ENCODE measurements at places on chromosomes 2 and 18.
A peak's percentile ranks its signal among the peaks of the same experiment; 100 is the strongest.

DNA sequence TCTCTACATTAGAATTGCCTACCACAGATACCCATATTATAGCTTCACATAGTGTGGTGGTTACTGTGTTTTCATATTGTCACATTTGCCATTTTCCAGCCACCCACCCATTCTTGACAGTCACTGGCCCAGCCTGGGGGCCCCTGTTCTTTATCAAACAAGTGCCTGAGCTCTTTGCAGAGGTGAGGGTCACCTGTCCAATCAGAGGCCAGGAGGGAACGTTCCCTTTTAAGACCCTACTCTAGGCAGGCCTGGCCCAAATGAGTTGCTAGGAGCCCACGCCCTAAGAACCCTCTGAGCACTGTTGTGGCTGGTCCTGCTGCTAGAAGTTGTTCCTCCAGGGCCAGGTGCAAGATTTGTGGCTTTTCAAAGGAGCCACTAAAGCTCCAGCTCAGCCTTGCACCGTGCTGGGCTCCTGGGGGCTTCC lies 5.2 kb downstream of the IL37 start:
- no peak for DNase-seq

- no peak for DNase-seq
Measured at GRCh38 chr18:36719630-36720029, 109.2 kb downstream of the TPGS2 start.

DNA sequence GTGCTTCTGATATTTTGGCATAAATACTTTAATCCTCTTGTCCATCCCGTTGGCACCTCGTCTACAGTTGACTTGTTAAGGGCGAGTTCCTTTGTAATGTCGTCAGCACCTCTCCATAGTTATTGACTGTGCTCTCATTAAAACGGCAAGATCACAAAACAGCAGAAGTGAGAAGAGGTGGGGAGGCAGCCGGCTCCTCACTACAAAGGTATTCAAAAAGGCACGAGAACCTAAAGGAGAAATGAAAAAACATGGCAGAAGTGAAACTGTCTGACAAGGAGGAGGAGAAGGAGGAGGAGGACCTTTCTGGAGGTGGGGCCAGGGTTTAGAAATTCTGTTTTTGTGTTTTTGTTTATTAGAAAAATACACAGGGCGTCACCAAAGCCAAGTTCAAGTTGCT lies 235.6 kb downstream of the BCL11A start:
- no peak for DNase-seq

DNA sequence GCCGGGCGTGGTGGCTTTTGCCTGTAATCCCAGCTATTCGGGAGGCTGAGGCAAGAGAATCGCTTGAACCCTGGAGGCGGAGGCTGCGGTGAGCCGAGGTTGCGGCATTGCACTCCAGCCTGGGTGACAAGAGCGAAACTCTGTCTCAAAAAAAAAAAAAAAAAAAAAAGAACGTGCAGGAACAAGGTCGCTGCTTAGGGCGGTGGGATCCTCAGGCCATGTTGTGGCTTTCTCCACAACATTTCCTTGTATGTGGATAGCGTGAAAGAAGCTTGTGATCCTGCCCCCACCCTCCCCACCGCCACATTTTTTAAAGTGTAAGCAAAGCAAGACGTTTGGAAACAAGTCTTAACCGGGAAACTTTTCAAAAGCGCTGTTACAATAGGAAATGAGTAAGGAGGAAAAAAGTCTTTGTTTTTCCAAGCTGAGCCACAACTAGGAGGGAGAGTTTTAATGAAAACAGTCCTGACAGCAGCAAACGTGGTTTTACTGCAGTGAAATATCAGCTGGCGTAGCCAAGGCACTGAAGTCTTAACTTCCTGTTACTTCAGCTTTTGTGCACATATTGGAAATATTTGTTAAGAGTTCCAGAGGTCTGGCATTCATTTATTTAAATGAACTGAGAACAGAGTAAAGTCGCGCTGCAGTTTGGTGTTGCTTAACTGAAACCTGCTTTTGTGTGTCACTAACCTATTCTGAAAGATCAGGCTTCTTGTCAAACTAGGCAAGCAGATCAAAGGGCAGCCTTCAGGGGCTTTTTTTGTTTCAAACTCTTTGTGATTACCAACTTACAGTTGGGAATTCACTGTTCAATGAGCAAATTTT lies 3.8 kb downstream of the TGIF1 start:
- no peak for DNase-seq

DNA sequence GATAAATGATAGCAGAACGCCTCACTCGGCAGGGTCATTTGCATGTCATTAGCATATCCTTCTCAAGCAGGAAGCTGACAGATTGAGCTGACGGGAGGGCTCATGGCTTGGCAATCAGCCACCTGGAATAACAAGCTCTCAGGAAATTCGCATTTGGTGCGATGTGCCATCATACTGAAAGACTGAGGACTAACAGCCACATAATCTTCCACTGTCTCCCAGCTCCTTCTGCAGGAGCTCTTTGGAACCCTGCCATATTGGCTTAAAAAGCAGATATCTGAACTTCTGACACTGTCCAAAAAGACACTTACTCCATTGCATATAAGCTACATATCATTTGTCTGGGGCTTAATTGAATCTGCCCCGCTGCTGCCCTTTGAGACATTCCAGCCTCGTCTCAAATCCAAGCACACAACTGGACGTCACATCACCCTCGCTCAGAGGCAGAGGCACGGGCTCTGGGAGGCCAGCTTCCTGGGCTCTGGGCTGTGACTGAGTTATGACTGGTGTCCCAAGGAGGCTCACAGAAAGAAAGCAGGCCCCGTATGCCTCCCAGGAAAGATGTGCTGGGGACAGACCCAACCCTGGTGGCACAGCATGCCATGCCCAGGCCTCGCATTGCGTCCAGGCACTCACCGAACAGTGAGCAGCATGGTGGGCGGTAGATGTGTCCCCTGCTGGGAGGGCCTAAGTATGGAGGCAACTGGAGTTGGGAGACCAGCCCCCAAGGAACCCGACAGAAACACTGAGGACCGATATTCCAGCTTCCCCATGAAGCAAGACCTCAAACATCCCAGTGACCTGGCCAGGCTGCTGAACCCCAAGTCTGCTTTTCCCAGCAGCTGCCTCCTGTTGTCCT lies 228.0 kb downstream of the ATAD2B start:
- DNase-seq, result peak; percentile 46

DNA sequence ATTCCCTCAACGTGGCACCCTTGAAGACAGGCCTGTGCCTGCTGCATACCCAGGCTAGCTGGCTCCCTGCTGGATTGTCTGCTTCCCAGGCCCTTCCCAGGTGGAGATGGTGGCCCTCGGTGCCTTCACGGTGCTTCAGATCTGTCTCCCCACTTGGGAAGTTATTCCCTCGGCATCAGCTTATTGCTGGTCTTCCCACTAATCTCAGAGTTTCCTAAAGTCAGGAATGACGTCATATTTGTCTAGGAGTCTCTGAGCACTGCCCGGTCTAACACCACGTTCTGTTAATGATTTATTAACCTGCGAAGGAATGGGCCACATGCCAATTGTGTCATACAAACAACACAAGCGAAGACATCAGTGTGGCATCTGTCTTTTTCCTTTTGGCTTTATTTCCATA lies 269.8 kb upstream of the ID2 start:
- peak; percentile 16 for DNase-seq

DNA sequence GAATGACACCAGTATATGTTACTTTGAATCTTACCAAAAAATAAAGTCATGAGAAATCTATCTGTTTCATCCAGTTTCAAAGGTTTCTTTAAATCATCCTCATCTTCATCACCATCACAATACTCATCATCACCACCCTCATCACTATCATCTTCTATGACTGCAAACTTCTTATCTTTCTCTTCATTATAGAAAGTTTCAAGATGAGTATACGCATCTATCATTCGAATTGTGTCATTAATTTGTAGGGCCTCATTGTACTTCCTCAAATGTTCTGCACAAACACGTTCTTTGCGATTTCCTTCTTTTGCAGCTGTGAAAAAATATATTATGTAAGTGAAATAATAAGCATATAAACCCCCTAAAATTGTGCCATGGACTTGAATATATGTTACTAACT lies 34.1 kb upstream of the FAP start:
- DNase-seq, result no peak

DNA sequence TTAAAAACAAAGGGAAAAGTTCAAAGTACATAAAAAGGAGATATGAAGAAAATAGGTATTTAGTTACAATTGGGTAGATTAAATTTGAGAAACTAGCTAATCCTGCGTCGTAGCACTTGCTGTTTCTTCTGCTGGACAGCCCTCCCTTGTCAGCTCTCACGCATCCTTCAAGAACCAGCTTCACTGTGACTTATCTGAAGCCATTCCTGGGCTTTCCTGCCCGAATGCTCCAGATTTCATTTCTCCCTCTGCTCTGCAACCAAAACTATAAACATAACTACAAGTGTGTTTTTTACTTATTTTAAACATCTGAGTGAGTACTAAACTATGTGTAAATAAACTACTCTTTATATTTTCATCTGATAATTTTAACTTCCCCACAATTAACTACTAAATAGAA lies 149.2 kb downstream of the MTCL1 start:
- DNase-seq, result no peak

DNA sequence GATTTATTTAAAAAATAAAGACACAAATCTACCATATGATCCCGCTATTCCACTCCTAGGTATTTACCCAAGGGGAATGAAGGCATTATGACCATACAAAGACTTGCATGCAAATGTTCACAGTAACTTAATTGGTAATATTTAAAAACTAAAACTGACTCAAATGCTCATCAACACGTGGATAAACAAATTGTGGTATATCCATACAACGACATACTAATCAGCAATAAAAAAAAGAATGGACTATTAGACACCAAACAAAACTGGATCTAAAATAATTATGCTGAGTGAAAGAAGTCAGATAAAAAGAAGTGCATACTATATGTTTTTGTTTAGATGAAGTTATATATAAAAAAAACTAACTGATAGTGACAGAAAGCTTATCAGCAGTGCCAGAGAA lies 428.3 kb downstream of the ZEB2 start:
- no peak for DNase-seq

GRCh38 chr2:43812006-43812405 lies 26.6 kb downstream of the ABCG5 start:
- DNase-seq, result no peak

DNA sequence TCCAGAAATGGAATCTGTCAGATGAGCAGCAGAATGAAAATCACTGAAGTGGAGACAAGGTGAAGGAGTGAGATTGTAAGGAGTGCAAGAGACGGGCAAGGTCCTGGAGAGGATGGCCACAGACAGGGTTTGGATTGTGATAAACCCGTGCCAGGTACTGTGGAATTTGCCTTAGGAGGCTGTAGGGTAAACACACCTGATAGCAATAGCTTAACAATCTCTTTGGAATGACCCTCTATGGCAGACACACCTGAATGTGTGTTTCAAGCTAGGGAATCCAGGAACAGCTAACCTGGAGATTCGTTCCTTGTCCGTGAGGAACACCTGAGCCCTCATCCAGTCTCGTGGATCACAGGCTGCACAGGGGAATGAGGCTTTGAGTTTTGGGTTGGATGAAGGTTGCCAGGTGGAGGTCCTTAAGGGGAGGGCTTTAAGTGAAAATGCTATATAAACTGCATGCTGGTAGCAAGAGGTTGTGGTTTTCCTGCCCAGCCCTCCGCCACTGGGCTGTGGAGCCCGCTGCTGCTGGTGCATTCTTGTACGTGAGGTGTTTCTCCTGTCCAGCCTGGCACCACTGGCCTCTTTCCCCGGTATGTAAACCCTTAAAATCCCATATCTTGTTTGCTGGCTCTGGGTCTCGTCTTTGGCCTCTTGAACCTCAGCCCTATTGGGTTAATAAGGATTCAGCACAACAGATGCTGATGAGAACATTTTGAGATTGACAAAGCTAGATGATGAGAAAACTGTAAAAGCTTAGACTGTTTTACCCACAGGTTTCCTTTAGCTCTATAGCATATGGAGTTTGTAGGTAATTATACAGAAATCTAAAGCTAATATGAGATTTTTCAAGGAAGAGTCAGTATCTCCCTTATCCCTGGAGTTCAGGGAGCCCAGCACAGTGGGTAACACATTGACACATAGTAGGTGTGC lies 117.9 kb downstream of the ARHGAP15 start:
- no peak for DNase-seq

- DNase-seq, result no peak
Measured at GRCh38 chr18:76997951-76998808, 134.4 kb downstream of the MBP start.

- no peak for DNase-seq
Measured at GRCh38 chr2:237170020-237170419, 84.3 kb downstream of the COPS8 start.

- no peak for DNase-seq
Measured at GRCh38 chr18:74480149-74480651, 16.0 kb upstream of the CNDP2 start.

DNA sequence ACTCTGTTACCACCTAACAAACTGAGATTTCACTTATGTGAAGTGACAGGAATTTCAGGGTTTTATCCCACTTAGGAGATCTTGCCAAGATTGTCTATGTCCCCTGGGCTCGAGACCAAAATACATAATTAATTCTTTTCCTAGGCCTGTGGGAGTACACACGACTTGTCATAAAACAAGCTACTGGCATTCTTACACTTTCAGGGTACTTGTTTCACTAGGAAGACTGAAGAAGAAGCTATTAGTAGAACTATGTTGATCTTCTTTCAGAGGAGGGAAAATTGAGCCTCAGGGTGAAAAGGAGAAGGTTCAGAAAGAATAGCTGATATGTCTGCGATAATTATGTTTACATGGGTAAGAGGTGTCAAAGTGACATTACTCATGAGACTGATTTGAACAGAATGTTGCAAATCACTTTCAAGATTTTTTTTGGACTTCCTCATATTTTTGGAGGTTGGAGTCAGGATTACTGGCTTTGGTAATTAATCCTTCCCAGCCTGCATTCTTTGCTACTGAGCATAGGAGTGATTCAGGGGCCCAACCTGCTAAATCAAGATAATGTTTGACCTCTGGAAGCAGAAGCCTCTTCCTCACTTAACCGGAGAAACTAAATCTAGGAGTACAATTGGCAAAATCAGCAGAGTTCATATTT lies 240.0 kb upstream of the NT5C1B start:
- no peak for DNase-seq

DNA sequence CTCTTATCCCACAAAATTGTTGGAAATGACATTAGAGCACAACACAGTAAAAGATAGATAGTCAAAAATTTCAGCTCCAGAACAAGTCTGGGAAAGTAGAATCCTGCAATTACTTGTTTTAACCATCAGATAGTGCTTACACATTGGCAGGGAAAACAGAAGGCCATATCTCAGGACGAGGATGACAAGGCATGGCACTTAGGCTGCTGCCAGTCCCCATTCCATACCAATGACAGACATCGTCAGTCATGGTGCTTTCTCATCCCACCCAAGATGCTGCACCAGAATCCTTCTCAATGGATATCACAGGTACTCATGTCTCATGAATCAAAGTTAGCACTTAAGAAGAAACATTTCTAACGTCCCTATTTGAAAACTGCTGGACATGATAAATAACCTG lies 187.3 kb downstream of the NCKAP5 start:
- no peak for DNase-seq

- DNase-seq, result no peak
Measured at GRCh38 chr2:98334439-98335078, 11.7 kb upstream of the CNGA3 start.

- no peak for DNase-seq
Measured at GRCh38 chr2:186702501-186702900, 8.6 kb downstream of the FAM171B start.

All from NCI-H1694 treated with DMSO at 0.1 percent for 48 hours (cell line).